NCI-H2227 treated with DMSO at 0.1 percent for 48 hours (cell line): ENCODE measurements at places on chromosomes 6 and 20.
A peak's percentile ranks its signal among the peaks of the same experiment; 100 is the strongest.

DNA sequence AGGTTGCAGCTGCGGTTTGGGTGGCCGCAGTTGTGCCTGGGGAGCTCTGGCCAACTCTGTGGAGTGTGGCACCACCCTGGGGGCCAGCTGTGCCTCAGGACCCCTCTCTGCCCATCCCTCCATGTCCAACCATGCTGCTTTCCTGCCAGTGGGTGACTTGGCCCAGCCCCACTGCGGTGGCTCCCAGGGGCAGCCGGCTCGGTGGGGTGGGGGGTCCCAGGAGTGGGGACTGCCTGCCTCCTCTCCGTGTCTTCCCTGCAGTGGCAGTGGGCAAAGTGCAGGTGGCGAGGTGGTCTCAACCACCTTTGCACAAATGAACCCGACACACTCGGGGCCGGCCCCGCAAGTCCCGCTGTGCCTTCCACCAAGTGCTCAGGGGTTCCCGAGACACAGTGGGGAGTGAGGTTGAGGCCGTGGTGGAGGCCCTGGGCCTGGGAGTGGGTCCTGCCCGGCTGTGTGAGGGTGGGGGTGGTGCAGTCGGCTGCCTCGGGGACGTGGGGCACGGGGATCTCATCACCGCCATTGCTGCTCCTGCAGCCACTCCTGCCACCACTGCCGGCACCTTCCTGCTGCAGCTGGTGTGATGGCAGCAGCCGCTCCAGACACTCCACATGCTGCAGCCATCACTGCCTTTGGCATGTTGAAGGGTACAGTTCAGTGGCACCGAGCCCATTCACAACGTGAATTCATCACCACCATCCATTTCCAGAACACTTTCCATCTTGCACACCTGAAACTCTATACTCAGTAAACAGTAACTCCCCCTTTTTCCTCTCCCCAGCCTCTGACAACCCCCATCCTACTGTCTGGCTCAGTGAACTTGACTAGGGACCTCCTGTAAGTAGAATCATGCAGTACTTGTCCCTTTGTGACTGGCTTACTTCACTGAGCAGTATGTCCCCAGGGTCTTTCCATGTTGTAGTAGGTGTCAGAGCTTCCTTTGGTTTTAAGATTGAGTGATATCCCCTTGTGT lies 10.7 kb upstream of the SLCO4A1 start:
- DNase-seq: no peak

DNA sequence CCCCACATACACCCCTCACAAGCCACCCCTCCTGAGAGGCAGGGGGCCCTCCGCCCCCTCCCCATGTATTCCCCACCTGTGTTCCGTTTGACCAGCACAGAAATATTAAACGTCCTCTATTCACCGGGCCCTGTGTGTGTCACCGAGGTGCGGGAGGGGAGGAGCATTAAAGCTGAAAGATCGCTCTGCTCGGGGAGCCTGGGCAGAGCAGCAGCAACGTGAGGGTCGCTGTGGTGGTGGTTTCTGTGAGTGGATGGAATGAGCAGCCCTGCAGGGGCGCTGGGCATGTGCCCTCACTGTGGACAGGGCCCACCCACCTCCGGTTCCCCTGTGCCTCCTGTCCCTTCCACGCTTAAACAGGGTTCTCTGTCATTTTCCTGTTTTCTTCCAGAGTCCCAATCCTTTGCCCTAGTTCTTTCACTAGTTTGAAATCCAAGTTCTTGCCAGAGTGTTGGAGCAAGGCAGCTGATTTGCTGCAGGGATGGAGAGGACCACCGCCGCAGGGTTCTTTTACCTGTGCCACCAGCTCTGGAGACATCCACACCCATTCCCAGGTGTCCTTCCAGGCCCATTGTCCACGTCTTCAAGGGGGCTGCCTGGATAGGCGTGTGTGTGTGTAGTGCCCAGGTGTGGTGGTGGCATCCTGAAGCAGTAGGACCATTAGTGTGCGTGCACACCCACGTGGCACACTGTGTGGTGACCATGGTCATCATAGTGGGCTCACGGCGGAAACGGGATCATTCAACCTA lies 37.6 kb upstream of the MDFI start:
- DNase-seq: no peak

GRCh38 chr20:18259730-18260129 lies 28.6 kb upstream of the ZNF133 start:
- no peak for DNase-seq

DNA sequence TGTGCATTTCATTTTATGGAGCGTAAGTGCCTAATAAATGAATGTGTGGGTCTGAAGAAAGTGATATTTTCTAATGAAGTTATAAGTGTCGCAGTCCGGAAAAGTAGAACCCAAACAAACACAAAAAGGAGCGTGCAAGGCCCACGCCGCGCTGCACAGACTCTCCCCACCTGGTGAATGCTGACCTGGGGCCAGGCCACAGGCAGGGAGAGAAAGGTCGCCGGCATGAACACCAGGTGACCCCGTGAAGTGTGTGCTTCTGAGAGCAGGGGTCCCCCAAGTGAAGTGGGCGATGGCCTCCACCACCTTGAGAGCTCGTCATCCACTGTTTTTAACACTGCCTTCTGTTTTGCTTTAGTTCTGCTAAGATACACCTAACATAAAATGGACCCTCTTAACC lies 114.8 kb downstream of the MYLK4 start:
- no peak for DNase-seq

DNA sequence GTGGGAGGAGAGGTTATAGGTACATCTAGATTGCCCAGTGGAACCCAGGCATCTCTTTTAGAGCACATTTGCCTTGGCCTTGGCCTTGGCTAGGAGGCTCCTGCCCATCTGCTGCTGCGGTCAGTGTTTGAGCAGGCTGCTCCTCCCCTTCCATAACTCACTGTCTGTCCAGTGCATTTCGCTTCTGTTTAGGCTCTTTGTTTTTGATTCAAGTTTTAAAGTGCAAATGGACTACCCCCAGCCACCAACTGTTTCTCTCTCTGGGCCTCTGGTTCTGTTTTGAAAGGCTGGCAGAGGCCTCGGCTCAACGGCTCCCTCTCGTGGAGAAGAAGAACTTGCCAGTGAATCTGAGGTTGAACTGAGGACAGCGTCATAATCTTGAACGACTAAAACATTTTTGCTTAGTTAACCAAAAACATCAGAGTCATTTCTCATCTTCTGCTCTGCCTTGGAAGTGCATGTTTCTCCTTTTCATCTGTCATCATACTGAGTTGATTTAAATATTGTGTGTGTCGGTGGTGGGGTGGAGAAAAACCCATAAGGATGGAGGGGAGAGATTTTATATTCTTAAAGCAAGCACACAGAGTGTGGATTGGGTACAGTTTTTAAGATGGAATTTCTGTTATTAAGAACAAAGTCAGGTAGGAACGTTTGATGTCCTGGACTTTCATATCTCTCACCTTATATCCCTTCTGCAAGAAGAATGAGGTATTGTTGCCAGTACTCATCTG lies 171.4 kb downstream of the DTNBP1 start:
- DNase-seq: peak; percentile 43

DNA sequence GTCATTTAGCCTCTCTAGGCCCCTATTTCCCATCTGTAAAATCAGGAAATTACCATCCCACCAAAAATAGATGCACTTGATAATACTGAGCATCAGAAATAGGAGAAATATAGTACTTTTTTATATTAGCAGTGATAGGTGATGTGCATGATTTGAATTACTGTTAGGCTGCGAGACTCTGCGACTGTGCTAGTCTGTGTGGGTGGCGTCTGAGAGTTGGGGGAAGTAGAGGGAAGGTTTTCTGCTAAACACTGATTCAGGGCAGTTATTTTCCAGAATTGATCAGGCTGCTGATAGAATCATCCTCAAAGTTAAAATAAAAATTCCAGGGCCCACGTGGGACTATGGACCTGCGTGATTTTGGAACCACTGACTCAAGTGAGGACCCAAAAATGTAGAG lies 60.4 kb upstream of the ARMH2 start:
- DNase-seq: no peak

DNA sequence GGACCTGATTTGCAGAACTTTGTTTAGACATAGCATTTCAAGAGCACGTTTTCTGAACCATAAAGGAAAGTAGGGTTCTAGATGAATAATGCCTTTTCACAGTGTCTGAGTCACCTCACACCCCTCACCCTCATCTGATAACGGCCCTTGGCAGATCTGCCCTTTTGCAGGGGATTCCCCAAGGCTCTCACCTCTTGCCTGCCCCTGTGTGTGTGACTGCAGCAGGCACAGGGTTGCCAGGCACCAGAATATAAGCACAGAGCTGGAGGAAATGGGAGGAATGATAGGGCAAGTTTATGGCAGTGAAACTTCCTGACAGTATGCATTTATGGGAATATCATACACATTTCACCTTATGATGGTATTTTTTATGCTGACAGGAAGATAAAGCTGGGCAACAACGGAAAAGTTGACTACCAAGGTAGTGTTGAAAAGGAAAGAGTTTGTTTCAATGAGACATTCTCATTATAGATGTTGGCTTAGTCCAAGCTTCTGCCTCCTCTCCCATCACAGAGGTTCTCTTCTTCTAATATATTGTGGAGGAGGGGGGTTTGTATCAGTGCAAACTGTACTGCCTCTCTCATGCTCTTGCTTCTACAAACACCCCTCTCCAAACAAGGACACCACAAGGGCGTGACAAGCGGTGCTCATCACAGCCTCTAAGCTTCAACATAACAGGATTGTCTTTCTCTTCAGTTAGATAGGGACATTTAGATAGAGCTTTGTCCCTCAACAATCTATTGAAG lies 101.5 kb upstream of the BACH2 start:
- no peak for DNase-seq

- DNase-seq: no peak
These were observed 15.1 kb downstream of the BMP7 start for GRCh38 chr20:57251344-57251743.

DNA sequence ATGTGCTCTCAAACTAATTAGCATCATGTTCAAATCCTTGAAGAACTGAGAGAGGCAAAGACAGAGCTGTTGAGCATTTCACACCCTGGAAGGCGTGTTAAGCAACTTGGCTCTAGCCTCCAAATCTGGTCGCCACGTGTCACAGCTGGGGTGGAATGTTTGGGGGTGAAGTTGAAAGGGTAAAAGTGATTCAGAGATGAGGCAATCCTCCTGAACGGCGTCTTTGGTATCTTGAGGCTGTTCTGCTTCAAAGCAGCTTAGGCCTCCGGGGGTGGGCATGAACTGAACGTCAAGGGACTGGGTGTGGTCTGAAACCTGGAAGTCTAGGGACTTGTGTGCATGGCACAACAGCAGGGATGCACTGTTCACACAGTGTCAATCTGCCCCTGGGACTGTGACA lies 62.3 kb downstream of the TRAM2 start:
- DNase-seq: no peak

- no peak for DNase-seq
These were observed 23.0 kb downstream of the RAB23 start for GRCh38 chr6:57198926-57199636.

GRCh38 chr6:148524471-148524882 lies 181.8 kb downstream of the SASH1 start:
- DNase-seq: no peak

GRCh38 chr6:149153100-149153499 lies 164.4 kb upstream of the TAB2 start:
- DNase-seq: no peak

DNA sequence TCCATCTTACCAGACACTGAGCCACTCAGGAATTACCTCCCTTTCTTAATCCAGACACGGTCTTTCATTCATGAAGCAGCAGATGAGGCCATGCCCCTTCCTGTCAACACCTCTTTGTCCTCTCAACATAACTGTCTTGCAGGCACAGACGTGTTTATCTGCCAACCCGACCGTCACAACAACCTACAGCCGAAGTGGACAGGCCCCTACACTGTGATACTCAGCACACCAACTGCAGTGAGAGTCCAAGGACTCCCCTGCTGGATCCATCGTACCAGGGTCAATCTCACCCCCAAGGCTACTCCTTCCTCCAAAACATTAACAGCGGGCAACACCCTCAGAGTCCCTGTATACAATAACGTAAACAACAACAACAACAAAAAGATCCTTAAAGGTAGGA lies 30.6 kb upstream of the ULBP3 start:
- DNase-seq: no peak

GRCh38 chr6:125639466-125640020 lies 109.9 kb upstream of the HEY2 start:
- no peak for DNase-seq

GRCh38 chr6:16292432-16292831 lies 54.0 kb downstream of the GMPR start:
- no peak for DNase-seq

DNA sequence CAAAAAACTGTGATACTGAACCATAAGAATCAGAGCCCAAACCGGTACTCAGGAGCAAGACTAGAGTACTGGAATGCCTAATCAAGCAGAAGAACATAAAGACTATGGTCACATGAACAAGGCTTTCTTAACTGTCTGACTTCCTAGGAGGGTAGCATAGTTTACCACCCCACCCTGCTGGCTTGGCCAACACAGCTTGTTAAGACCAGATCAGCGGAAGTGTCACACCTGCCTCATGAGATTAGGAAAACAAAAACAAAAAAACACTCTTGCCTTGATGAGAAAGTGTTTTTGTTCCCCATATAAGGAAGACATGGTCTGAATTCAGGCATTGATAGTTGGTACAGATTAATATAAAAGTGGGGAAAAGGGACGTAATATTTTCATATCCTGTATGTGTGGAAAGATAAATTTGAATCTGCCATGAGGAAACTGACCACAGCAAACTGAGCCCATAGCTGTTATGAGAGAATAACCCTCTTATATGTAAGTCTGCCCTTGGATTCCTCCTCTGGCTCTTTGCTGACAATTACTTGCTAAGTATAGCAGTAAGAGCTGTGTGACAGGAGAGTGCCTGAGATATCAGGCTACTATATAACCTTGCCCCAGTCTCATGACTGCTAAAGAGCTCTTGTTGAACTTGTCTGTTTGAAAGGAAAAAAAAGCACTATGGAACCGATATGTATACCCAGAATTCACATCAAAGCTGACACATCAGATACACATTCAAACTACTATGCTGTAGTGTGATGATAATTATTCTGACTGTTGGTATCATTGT lies 197.1 kb downstream of the EPHA7 start:
- DNase-seq: no peak

DNA sequence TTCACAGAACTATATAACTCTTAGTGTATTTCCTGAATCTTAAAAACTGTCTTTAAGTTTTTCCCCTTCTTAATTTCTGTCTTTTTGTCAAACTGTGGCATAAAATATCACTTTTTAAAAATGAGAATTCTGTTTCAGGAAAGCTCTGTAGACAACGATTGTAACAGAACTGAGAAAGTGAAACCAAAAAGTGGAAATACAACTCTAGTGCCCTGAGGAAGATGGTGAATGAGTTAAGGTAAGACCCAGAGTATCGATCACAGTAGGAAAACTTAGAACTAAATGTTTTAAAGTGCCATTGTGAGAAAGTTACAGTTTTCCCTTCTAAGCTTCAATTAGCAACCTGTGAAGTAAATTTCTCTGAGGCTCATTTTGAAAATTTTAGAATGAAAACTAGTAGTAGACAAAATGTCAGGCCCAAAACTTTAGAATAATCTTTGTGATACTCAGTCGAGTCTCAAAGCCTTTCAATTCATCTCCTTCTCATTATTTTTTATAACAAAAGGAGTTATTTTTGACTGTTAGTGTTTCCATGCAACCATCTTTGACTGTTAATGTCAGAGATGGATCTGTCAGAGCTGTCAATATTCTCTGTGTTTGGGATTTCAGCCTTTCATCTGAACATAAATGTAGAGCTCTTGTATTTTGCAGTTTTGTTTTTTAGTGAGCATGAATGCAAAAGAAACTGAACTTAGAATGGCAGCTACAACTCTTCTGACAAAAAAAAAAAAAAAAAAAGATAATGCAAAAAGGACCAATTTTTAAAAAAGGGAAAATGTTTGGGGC lies 19.0 kb upstream of the TRDN start:
- no peak for DNase-seq

GRCh38 chr6:33633084-33633461 lies 12.0 kb downstream of the ITPR3 start:
- no peak for DNase-seq

- DNase-seq: no peak
These were observed 121.1 kb downstream of the CDC5L start for GRCh38 chr6:44508646-44509045.

GRCh38 chr6:3165631-3166534 lies 8.5 kb upstream of the TUBB2A start:
- peak; percentile 20 for DNase-seq
